ENCODE measurements at places on chromosomes 1 and 21. TPM values are rescaled to one million over a fixed set of nuclear protein-coding genes. Genes with fewer than 3 reads are reported as not detected.

- H3K4me1 ChIP-seq = peaks cover 9% of the 10 kb centered on the region
- DNase-seq = peak; percentile 47
- no peaks in the 10 kb centered on the region for H3K36me3 ChIP-seq
- H3K27ac ChIP-seq = peak overlapping the region; percentile 88
- peaks cover 3% of the 10 kb centered on the region for H3K27me3 ChIP-seq
- H3K4me3 ChIP-seq = peak overlapping the region; percentile 76
These were observed 21.0 kb upstream of the CBR3 start for GRCh38 chr21:36113647-36114428.

DNA sequence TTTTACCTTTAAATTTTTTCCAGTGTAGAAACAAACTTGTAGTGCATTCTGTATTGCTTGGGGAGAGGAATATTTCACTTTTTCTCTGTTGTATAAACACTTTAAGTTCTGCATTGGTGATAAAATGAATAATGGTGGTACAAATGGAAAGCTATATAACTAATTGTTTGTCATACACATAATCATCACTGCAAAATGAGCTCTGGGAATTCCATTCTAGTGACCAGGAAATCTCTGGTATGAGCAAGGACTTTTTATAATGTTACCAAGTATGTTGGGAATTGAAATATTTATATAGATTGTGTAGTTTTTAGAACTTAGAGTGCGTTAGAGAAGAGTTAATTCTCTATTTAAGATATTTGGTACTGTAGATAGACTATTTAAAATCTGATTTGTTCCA is 5.0 kb upstream of the FMN2 start:
- peaks cover 18% of the 10 kb centered on the region for H3K27me3 ChIP-seq
- peaks cover 5% of the 10 kb centered on the region for H3K4me1 ChIP-seq
- no peaks in the 10 kb centered on the region for H3K36me3 ChIP-seq
- H3K27ac ChIP-seq = no peak overlapping the region
- no peak overlapping the region for H3K4me3 ChIP-seq
- no peak for DNase-seq

GRCh38 chr1:6180707-6181311 is 688 bp upstream of the CHD5 start:
- H3K4me3 ChIP-seq = no peak overlapping the region
- DNase-seq = no peak
- peaks cover 10% of the 10 kb centered on the region for H3K36me3 ChIP-seq
- H3K4me1 ChIP-seq = peaks cover 5% of the 10 kb centered on the region

Gene CD1B
- total RNA-seq = not detected

Gene AQP10
- not detected for total RNA-seq

DNA sequence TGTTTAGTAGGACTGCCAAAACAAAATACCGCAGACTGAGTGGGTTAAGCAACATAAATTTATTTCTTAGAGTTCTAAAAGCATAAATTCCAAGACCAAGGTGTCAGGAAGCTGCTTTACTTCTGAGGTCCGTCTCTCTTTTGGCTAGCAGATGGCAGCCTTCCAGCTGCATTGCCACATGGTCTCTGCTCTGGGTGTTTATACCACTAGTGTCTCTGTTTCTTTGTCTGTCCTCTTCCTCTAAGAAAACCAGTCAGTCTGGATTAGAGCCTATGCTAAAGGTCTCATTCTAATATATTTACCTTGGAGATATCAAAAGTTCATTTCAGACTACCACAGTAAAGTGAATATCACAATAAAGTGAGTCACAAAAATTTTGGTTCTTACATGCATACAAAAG is 519.8 kb downstream of the COL11A1 start:
- DNase-seq = no peak
- no peak overlapping the region for H3K27ac ChIP-seq
- no peak overlapping the region for H3K4me3 ChIP-seq
- no peaks in the 10 kb centered on the region for H3K36me3 ChIP-seq
- H3K27me3 ChIP-seq = no peaks in the 10 kb centered on the region

Gene TNNI3K
- total RNA-seq = not detected

Gene CFHR5
- not detected for total RNA-seq

Gene OR2G6
- total RNA-seq = not detected

Gene GRIK3
- total RNA-seq = not detected

- H3K4me3 ChIP-seq = no peak overlapping the region
- no peak overlapping the region for H3K27ac ChIP-seq
- peaks cover 33% of the 10 kb centered on the region for H3K4me1 ChIP-seq
- H3K27me3 ChIP-seq = no peaks in the 10 kb centered on the region
- no peak for DNase-seq
- H3K36me3 ChIP-seq = peaks cover 31% of the 10 kb centered on the region
These were observed 3.7 kb downstream of the UCK2 start for GRCh38 chr1:165831146-165831545.

GRCh38 chr1:46393510-46393909 is 607 bp upstream of the FAAH start:
- H3K27ac ChIP-seq = no peak overlapping the region
- H3K4me3 ChIP-seq = peak overlapping the region; percentile 55
- H3K36me3 ChIP-seq = peaks cover 9% of the 10 kb centered on the region
- H3K27me3 ChIP-seq = peaks cover 21% of the 10 kb centered on the region
- peaks cover 6% of the 10 kb centered on the region for H3K4me1 ChIP-seq

Gene SYCP1
- not detected for total RNA-seq

Gene GREM2
- total RNA-seq = not detected

DNA sequence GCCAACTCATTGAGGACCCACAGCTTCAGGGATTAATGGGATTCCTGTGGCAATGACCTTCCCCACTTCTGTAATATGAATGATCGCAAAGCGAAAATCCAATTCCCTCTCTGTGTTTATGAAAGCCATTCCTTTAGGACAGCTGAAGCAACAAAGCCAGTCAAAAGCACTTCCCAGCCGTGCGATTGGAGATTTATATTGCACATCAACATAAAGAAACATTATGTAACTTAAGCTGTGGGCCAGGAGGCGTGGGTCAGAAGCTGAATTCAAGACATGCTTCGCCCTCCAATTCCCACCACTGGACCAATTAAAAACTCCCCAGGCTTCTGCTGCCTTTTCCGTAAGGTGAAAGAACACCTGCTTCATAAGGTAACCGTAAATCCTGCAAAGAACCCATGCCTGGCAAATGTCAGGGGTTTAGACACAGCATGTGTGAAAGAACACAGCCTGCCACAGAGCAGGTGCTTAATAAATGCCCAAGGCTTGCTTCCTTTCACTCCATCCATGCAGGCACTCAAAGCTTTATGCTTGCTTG is 138.9 kb upstream of the SOD1 start:
- H3K4me3 ChIP-seq = no peak overlapping the region
- H3K36me3 ChIP-seq = no peaks in the 10 kb centered on the region
- DNase-seq = no peak
- peaks cover 10% of the 10 kb centered on the region for H3K27me3 ChIP-seq
- H3K27ac ChIP-seq = no peak overlapping the region

Gene SYPL2
- 0.11 TPM for total RNA-seq

Gene NBPF4
- total RNA-seq = 0.97 TPM

- no peak for DNase-seq
- H3K4me1 ChIP-seq = peaks cover 23% of the 10 kb centered on the region
- no peaks in the 10 kb centered on the region for H3K27me3 ChIP-seq
These were observed 77.9 kb downstream of the NEK7 start for GRCh38 chr1:198234520-198235251.

GRCh38 chr1:43857163-43857562 is 76.4 kb upstream of the ARTN start:
- H3K4me1 ChIP-seq = peaks cover 4% of the 10 kb centered on the region
- DNase-seq = no peak
- H3K27me3 ChIP-seq = no peaks in the 10 kb centered on the region
- H3K36me3 ChIP-seq = peaks cover 4% of the 10 kb centered on the region
- H3K4me3 ChIP-seq = no peak overlapping the region

GRCh38 chr1:230191079-230191804 is 124.2 kb downstream of the GALNT2 start:
- no peak overlapping the region for H3K4me3 ChIP-seq
- no peak overlapping the region for H3K27ac ChIP-seq
- peaks cover 30% of the 10 kb centered on the region for H3K4me1 ChIP-seq

DNA sequence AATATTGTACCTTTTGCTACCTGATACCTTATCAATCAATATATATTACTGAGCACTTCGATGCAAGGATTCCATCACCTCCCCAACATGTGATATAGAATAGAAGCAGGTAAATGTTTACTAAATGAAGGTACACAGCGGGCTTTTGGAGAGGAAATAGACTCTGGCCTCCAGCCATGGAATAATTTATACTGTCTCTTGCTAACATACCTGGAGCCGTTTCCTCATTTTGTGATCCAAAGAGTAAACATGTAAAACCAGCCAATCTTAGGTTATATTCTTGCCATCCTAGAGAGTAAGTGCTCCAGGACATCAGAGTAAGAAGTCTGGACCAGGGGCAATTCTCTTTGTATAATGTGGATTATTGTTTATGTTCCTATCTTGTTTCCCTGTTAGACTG is 39.4 kb downstream of the NDUFS5 start:
- H3K27ac ChIP-seq = no peak overlapping the region
- peaks cover 2% of the 10 kb centered on the region for H3K27me3 ChIP-seq
- no peaks in the 10 kb centered on the region for H3K36me3 ChIP-seq
- no peaks in the 10 kb centered on the region for H3K4me1 ChIP-seq
- no peak overlapping the region for H3K4me3 ChIP-seq
- DNase-seq = no peak

Gene C1orf226
- total RNA-seq = 0.05 TPM

Gene MNDA
- not detected for total RNA-seq

GRCh38 chr1:228664399-228664914 is 70.8 kb upstream of the RHOU start:
- no peak overlapping the region for H3K27ac ChIP-seq
- no peaks in the 10 kb centered on the region for H3K36me3 ChIP-seq
- no peaks in the 10 kb centered on the region for H3K4me1 ChIP-seq
- H3K27me3 ChIP-seq = peaks cover 18% of the 10 kb centered on the region
- no peak overlapping the region for H3K4me3 ChIP-seq

Gene KRTAP10-2
- not detected for total RNA-seq

DNA sequence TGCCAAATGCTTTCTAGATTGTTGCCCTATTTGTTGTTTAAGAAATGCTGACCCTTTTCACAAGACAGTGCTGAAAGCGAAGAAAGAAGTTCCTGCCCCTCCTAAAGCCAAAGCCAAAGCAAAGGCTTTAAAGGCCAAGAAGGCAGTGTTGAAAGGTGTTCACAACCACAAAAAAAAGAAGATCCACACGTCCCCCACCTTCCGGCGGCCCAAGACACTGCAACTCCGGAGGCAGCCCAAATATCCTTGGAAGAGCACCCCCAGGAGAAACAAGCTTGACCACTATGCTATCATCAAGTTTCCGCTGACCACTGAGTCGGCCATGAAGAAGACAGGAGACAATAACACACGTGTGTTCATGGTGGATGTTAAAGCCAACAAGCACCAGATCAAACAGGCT is 55.7 kb downstream of the PSMG1 start:
- H3K4me1 ChIP-seq = peaks cover 6% of the 10 kb centered on the region
- H3K4me3 ChIP-seq = no peak overlapping the region
- H3K27me3 ChIP-seq = peaks cover 20% of the 10 kb centered on the region

DNA sequence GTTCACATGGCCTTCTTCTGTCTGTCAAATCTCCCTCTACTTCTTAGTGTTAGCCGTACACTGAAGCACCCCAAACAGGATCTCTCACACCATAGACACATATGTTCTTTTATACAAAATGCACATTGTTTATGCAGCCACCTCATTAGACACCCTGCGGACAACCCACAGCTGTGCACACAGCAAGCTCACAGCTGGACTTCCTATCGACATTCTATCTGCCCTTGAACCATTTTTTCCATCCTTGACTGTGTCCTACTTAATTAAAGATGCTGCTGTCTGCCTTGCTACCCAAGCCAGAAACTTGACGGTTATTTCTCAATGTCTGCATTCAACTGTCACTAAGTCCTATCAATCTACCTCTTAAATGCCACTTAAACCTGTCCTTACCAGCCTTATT is 3.2 kb upstream of the ZBTB21 start:
- peaks cover 9% of the 10 kb centered on the region for H3K36me3 ChIP-seq
- no peak for DNase-seq
- H3K4me3 ChIP-seq = no peak overlapping the region
- H3K27me3 ChIP-seq = peaks cover 19% of the 10 kb centered on the region
- H3K4me1 ChIP-seq = peaks cover 5% of the 10 kb centered on the region

GRCh38 chr1:194078765-194079164 is 892.4 kb upstream of the B3GALT2 start:
- no peaks in the 10 kb centered on the region for H3K36me3 ChIP-seq
- no peak overlapping the region for H3K4me3 ChIP-seq
- no peak for DNase-seq
- H3K27me3 ChIP-seq = no peaks in the 10 kb centered on the region
- H3K4me1 ChIP-seq = no peaks in the 10 kb centered on the region

DNA sequence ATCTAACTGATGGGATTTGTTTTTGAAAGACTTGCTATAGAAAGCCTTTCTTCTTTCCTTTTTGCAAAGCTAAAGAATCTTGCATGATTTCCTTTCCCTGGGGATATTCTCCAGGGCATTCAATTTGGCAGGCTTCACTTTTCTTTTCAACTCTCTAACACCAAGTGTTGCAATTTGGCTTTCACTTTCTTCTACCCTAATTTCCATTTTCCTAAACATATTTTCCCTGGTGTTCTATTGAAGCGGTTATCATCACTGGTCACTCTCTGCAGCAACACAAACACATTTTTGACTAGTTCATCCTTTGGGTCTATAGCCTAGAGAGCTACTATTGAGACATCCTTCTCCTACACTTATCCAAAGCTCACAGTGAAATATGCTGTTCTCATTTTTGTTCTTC is 424.5 kb downstream of the NEGR1 start:
- no peak overlapping the region for H3K4me3 ChIP-seq
- H3K36me3 ChIP-seq = no peaks in the 10 kb centered on the region
- no peak overlapping the region for H3K27ac ChIP-seq
- no peak for DNase-seq

GRCh38 chr1:27634177-27634984 is 604 bp downstream of the FGR start:
- peaks cover 60% of the 10 kb centered on the region for H3K4me1 ChIP-seq
- peak; percentile 29 for DNase-seq
- no peaks in the 10 kb centered on the region for H3K27me3 ChIP-seq
- H3K36me3 ChIP-seq = no peaks in the 10 kb centered on the region

- no peak overlapping the region for H3K27ac ChIP-seq
- DNase-seq = no peak
- H3K27me3 ChIP-seq = peaks cover under 1% of the 10 kb centered on the region
- no peak overlapping the region for H3K4me3 ChIP-seq
These were observed 11.9 kb downstream of the HECTD3 start for GRCh38 chr1:44999232-44999631.

Gene ADGRL2
- not detected for total RNA-seq

Gene HPCA
- total RNA-seq = 0.62 TPM

GRCh38 chr1:182348961-182349747 is 42.4 kb downstream of the GLUL start:
- no peaks in the 10 kb centered on the region for H3K4me1 ChIP-seq
- H3K27ac ChIP-seq = no peak overlapping the region
- no peaks in the 10 kb centered on the region for H3K36me3 ChIP-seq
- peaks cover 5% of the 10 kb centered on the region for H3K27me3 ChIP-seq
- H3K4me3 ChIP-seq = no peak overlapping the region
- DNase-seq = no peak

Gene CLEC20A
- total RNA-seq = not detected

Gene ABCG1
- 8.0 TPM for total RNA-seq

- H3K36me3 ChIP-seq = peaks cover 40% of the 10 kb centered on the region
- H3K4me1 ChIP-seq = peaks cover 52% of the 10 kb centered on the region
These were observed 22.0 kb upstream of the BATF3 start for GRCh38 chr1:212721388-212722247.

Gene LY9
- total RNA-seq = 0.28 TPM
